ENCODE measurements at places on chromosomes 1 and 21.

GRCh38 chr1:12153181-12153785, 13.5 kb upstream of the TNFRSF1B start:
- no peak for DNase-seq

DNA sequence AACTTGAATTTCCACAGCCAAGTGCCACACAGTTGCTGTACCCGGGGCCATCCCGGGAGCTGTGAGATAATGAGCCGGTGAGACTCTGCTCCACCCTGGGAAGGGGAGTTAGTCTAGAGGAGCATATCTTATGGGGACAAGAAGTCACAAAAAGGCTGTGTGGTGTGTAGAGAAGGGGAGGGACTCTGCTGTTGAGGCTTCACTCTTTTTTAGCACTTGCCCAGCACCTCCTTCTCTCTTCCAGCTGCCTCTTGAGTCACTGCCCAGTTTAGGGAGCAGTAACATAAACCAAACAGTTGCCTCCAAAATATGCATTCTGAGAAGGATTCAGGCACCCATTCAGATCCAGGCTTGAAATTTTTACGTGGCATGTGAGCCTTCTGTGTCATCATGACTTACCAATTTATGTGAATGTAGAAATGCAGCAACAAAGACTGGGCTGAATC, 744 bp upstream of the WDR26 start:
- peak; percentile 39 for DNase-seq

DNA sequence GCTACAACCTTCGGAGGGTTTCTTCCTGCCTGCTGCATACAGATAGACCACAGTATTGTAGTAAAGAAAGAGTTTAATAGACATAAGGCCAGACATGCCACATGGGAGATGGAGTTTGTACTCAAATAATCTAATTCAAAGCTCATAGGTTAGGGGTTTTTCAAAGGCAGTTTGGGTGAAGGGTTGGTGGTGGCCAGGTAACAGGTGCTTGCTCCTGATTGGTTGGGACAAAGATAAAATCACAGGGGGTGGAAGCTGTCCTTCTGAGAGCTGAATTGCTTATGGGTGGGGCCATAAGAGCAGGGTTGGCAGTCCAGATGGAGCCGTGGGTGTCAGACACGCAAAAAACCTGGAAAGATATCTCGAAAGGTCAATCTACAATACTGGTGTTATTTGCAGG, 92.3 kb upstream of the ETV3 start:
- DNase-seq, result no peak

GRCh38 chr1:173920861-173921260, 3.7 kb upstream of the SERPINC1 start:
- DNase-seq, result no peak

- DNase-seq, result peak; percentile 30
Measured at GRCh38 chr21:33117101-33117888, 47.4 kb downstream of the OLIG1 start.

- no peak for DNase-seq
Measured at GRCh38 chr1:193278968-193279367, 92.6 kb upstream of the B3GALT2 start.

DNA sequence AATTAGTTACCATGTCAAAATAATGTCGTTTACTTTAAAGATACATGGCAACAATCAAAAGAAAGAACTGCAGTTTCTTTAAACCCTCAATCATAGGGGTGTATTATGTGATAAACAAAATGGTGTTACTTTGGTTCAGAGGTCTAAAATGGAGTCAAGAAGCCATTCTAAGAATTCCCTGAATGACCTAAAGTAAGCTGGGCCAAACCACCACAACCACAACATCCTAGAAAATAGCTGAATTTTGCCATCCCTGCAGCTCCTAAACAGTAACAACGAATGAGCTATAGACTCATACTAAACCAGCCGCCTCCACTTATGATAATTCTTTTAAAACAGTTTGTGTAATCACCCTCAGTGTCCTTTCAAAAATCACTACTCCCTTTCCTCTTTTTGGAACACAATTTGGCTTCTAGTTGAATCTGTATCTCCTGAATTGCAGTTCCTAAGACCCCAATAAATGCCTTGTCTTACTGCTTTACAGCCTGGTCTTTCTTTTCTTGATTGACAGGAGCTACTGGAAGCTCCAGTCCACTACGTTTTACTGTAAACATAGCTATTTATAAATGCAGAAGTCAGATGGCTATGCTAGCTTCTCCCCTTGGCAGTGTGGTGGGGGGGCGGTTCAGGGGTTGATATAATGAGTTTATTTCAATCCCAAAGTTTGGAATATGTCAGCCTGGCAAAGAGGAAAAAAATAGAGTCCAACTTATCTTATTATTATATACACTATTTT, 84.3 kb downstream of the PLPPR4 start:
- DNase-seq, result no peak

GRCh38 chr1:30815556-30815955, 58.0 kb upstream of the LAPTM5 start:
- DNase-seq, result no peak

- DNase-seq, result no peak
Measured at GRCh38 chr1:9844106-9844505, 20.3 kb upstream of the CLSTN1 start.

DNA sequence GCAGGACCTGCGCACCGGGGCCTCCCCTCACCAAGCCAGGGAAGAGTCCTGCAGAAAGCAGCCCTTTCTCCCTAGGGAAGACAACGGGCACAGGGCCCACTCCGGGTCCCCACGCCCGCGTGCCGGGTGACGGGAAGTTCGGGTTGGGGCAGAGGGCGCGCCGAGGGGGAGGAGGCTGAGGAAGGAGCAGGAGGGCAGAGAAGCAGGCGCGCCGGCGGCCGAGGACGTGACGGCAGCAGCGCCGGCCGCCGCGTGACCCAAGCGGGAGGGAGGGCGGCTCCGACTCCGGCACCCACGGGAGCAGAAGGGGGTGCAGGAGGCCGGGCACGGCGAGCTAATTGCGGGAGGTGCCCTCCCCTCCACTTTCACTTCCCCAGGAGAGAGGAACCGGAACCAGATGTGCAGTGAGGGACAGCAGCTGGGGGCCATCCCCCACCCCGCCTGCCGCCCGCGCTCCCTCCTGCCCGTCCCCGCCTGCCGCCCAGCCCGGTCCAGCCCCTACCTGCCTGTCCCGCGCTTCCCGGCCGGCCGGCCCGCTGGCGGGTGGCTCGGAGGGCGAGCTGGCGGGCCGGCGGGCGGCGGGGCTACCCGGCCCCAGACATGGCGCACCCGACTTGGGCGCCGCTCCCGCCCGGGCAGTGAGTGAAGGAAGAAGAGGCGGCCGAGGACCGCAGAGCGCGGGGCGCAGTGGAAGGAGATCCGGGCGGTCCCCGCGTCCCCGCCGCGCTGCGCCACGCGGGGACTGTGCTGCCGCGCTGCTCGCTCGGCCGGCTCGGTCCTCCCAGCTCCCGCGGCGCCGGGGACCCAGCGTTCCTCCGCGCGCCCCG, 510 bp downstream of the DENND4B start:
- peak; percentile 68 for DNase-seq

GRCh38 chr1:226646026-226646869, 92.8 kb downstream of the ITPKB start:
- DNase-seq, result no peak

DNA sequence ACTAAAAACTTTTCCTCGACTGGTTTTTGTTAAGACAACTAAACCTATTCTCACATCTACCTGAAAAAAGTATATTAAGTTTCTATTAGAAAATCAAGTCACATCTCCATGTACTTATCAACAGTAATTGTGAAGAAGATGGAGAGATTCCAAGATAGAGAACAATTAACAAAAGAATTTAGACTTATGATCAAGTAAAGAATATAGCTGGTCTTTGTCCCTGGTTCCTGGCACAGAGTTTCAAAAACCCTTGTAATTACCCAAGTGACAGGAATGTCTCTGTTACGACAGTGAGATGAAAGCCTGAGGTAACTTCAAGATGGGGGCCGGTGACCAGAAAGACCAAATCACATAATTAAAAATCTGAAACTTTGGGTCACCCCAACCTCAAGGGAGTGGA, 91.6 kb downstream of the ASH1L start:
- DNase-seq, result no peak

DNA sequence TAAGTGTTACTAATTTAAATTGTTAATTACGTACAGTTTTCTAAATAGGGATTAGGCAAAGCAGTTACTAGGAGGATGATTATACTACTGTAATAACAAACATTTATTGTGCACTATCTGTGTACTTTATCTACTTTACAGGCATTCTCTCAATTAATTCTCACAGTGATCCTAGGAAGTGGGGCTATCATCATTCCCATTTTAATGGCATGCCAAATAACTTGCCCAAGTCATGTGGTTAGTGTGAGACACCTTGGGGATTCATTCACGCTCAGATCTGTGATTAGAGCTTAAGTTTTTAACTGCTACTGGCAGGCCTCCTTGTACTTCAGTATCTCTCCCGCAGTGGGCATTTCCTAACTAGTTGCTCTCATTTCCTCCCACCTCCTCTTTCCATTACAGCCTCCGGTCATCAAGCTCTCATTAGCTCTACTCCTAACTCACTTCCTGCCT, 11.5 kb downstream of the PHLDA3 start:
- DNase-seq, result peak; percentile 58

- peak; percentile 98 for DNase-seq
Measured at GRCh38 chr1:39691383-39692151, at the start of gene HPCAL4. HPCAL4 (minus strand) TSS chr1:39691433; CDS start chr1:39684603, 6,830 bp downstream.

DNA sequence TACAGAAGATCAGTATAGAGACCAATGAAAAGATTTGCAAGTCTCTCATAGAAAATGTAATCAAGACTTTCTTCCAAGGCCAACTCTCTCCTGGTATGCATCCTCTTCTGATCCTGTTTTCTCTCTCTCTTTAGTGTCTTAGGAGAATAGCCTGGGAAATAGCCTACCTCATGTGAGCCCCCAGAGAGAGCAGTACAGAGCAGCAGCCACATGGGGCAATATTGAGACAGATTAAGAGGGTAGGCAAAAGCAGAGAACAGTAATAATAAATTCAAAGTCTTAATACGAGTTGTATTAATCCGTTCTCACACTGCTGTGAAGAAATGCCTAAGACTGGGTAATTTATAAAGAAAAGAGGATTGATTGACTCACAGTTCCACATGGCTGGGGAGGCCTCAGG, 61.4 kb downstream of the RNASEL start:
- DNase-seq, result no peak

- DNase-seq, result no peak
Measured at GRCh38 chr1:224199679-224200078, 16.6 kb downstream of the DEGS1 start.

DNA sequence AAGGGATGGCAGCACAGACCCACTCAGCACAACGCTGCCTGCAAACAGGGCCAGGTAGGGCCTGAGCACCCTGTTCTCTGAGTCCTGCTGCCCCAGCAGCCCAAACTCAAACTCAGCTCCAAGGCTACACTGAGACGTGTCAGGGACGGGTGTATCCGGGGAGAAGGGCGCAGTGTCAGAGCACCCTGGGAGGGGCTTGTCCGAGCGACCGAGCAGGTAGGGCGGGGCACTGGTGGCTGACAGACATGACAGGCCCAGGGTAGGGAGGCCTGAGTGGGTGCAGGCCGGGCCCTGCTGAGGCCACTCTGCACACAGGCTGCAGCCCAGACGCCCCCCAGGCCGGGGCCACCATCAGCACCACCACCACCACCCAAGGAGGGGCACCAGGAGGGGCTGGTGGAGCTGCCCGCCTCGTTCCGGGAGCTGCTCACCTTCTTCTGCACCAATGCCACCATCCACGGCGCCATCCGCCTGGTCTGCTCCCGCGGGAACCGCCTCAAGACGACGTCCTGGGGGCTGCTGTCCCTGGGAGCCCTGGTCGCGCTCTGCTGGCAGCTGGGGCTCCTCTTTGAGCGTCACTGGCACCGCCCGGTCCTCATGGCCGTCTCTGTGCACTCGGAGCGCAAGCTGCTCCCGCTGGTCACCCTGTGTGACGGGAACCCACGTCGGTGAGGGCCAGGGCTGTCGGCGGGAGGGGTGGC, 5.5 kb downstream of the SCNN1D start:
- DNase-seq, result no peak

- DNase-seq, result no peak
Measured at GRCh38 chr1:38788341-38789336, 70.9 kb downstream of the RRAGC start.

GRCh38 chr1:227999056-227999930, 7.5 kb upstream of the WNT3A start:
- peak; percentile 32 for DNase-seq

- DNase-seq, result no peak
Measured at GRCh38 chr1:56496821-56497772, 82.3 kb downstream of the PLPP3 start.

GRCh38 chr1:85465099-85465785, at the start of gene DDAH1:
DDAH1 (minus strand) TSS chr1:85465159; CDS start chr1:85465045, 114 bp downstream.
- peak; percentile 73 for DNase-seq

DNA sequence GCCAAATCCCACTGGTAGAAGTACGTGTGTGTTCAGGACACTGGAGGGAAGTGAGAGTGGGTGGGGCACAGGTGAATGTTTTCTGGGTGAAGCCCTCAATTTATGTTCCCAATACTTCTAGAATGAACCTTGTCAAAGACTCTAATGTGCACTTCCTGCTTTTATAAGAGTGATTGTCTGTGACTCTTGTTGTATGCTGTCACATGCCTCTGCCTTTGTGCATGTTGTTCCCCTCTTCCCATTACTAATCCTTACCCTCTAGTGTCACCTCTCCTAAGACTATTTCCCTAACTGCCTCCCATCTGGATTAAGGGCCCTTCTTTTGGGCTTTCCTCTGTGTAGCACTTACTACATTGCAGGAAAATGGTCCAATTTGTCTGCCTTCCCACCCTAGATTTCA, 2.5 kb upstream of the LINGO4 start:
- no peak for DNase-seq

GRCh38 chr1:23366598-23366997, 3.0 kb downstream of the ZNF436 start:
- no peak for DNase-seq
